ENCODE measurements at places on chromosomes 7 and 10.
A peak's percentile ranks its signal among the peaks of the same experiment; 100 is the strongest.

DNA sequence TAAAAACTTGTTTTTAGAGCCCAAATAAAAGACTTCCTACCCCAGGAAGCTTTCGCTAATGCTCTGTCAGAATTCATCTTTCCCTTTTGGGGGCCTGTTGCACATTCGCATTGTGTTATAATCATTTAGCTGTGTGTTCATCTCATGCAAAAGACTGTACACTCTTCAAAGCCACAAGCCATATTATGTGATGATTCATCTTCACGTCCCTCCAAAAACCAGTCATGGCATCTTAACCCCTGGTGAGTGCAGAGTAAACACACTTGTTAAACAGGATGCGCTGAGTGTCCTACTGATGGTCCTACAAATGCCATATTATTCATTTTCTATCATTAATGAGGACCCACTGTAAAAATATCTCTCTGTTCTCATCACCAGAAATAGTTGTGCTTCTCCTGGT, 235.4 kb downstream of the KIAA1217 start:
- no peak for DNase-seq

DNA sequence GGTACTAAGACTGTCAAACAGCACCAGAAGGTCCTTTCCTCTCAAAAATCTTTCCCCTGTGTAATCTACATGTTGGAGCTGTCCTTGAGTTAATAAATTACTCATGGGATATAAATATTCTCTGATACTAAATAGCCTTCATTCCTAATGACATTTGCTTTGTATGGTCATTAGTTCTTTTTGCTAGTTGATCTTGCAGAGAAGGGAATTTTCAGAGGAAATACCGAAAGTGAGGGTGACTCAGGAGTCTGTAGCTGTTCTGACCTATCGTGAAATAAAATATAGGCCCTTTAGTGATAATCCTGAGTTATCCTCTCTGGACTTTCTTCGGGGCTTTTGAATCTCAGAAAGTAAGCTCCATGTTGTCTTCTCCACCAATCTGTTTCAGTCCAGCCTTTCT, 19.4 kb upstream of the CLDN12 start:
- DNase-seq: no peak

- DNase-seq: no peak
These were observed 736 bp downstream of the MINDY4 start for GRCh38 chr7:30771880-30772425.

- DNase-seq: no peak
These were observed 328.2 kb downstream of the GLRX3 start for GRCh38 chr10:130464426-130464825.

DNA sequence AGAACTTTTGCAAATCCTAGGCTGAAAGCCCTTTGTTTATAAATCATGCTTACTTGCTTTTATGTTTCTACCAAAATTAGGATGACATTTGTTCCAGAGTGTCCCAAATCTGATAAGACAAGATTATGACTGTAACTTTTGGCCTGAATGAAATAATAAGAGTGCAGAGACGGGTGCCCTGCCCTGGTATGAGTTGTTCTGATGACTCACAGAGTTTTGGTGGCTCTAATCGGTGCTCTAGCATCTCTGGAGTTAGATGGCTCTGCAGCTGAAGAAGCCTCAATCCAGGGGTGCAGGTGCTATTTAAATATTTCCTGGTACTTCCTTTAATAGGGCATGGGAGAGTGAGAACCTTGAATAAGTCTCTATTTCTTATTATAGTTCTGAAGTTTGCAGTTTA, 102.2 kb upstream of the ELMO1 start:
- no peak for DNase-seq

DNA sequence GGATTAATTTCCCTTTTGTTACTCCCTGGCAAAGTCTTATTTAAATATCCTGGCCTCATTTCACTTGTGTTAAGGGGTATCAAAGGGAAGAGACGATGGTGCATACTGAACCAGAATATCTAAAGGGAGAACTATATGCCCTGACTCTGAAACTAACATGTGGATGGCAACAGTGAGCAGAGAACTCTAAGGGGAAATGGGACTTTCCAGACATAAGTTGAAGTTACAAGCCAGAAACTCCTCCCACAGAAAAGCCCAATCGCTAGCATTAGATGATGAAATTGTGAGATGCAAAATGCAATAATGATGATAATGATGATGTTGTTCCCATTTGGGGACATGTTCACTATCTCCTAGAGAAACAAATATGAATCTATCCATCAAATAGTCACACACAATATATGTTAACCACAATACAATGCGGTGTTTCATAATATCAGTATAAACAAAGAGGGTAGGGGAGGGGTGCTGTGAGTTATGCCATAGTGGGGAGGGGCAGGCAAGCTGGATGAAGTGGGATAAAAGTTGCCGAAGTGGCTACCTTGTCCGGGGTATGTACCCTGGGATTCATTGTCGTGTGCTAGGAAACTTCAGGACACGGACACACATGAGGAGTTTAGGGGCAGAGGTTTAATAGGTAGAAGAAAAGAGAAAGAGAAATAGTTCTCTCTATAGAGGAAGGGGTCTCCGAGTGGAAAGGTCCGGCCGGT, 37.1 kb downstream of the TMEM229A start:
- no peak for DNase-seq

DNA sequence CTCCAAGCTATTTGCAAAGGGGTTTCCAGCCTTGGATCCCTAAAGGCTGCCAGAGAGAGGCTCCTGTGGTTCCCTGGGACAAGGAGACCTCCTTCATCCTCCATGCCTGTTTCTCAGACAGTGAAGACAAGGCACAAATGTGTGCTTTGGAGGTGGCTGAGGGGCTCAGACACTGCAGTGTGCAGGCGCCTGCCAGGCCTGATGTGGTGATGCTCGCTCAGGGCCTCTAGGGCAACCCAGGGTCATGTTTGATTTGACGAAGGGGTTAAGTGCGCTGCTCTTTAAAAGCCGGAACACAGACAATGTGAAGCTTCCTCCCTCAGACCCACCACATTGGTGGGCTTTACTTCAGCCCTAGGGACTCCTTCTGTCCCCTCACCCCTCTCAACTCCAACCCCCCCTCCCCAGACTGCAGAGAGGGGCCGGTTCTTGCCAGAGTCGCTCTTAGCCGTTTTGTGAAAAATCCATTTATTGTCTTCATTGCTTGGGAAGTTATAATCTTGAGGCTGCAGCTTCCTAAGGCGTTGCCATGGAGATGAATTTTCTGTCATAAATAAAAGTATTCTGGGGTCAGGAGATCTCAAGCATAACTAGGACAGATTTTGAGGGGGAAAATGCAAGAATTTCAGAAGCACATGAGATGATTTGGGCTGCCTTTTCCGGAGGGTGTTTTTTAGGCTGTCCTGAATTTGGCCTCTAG, 35.8 kb downstream of the PDGFA start:
- DNase-seq: no peak

GRCh38 chr10:35184527-35185171, 58.0 kb downstream of the CREM start:
- DNase-seq: no peak

- no peak for DNase-seq
These were observed 864 bp downstream of the PSTK start for GRCh38 chr10:122981066-122981464.

DNA sequence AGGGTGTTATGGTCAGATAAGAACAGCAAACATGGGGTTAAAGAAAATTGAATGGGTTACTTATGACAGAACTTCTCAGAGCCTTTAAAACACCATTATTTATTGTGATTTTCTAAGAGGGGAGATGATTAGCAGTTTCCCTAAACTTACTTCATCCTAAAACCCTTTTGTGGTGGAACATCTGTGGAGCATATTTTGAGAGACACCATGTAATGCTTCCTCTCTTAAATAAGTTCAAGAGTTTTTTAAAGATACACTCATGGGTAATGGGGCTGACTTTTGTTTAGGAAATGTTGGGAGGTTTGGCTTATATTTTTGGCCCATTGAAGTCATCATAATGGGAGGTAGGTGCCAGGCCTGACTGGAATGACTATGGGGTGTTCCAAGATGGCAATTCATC, 8.4 kb upstream of the PDCD4 start:
- DNase-seq: no peak

GRCh38 chr7:105141068-105141467, 127.1 kb downstream of the KMT2E start:
- DNase-seq: no peak

DNA sequence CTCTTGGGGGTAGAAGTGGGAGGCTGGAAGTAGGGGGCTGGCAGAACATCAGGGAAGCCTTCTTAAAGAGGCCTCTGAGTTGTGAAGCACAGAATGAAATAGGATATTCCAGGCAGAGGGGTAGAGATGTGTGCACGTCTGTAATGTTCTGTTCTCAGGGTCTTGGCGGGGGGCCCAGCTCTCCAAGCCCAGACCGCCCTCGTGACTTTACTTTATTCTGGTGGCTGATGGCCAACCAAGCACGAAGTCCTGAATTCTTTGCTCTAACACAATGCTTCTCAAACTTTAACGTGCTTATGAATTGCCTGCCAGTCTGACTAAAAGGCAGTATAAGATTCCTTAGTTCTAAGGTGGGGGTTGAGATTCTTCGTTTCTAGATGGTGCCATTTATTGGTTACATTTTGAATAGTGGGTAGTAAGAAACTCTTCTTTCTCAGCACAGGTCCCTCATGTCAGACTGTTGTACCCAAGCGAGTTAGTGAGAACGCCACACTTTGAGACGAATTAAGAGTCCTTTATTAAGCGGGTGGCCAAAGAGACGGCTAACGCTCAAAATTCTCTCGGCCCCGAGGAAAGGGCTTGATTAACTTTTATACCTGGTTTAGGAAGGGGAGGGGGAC, 8.2 kb downstream of the PRXL2A start:
- DNase-seq: no peak

GRCh38 chr7:48085433-48085791, 3.7 kb upstream of the UPP1 start:
- no peak for DNase-seq

GRCh38 chr10:90096196-90096595, 394.8 kb downstream of the KIF20B start:
- no peak for DNase-seq

DNA sequence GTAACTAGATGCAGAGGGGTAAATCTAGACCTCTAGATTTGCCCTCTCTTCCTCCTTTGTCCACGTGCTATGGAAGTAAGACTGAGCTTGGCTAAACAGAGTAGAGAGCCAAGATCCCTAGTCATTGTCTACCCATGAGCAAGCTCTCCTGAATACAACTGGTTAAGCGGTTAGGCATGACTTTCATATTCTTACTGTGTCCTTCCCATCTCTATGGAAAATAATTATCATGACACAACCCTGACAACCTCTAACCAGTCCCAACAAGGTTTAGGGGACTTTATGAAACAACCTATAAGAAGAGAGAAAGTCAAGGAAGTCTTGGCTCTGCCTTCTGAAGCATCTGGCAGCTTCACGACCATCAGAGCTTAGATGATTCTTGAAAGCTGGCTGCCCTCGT, 7.8 kb upstream of the LAMB4 start:
- no peak for DNase-seq

DNA sequence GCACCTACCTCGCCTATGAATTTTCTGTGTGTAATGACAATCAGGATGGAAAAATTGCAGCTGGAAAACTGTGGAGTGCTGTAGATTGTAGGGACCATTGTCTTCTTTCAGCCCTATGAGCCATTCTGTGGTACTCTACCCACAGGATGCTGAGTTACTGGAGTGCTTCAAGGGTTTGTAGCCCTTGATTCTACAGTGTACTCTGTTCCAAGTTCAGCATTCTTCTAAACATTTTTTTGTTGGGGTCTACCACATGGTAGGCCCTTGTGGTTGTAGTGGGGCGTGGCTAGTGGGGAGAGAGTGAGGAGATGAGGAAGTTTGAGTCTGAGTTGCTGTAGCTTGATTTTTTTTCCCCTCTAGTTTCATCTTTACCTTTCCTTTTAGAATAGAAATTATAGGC, 33.5 kb downstream of the REEP3 start:
- peak; percentile 13 for DNase-seq

DNA sequence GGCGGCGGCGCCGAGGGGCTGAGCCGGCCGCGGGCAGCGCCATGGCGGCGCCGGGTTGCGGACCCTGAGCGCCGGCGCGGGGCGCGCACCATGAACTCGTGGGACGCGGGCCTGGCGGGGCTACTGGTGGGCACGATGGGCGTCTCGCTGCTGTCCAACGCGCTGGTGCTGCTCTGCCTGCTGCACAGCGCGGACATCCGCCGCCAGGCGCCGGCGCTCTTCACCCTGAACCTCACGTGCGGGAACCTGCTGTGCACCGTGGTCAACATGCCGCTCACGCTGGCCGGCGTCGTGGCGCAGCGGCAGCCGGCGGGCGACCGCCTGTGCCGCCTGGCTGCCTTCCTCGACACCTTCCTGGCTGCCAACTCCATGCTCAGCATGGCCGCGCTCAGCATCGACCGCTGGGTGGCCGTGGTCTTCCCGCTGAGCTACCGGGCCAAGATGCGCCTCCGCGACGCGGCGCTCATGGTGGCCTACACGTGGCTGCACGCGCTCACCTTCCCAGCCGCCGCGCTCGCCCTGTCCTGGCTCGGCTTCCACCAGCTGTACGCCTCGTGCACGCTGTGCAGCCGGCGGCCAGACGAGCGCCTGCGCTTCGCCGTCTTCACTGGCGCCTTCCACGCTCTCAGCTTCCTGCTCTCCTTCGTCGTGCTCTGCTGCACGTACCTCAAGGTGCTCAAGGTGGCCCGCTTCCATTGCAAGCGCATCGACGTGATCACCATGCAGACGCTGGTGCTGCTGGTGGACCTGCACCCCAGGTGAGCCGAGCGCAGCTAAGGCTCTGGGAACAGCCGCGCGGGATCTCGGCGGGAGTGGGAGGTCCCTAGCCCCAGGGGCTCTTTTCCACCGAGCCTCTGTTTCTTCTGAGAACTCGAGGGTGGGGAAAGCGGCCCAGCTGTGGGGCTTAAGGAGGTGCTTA, at the start of gene GPR26:
GPR26 (plus strand) TSS at position 38 of the 919 bp plus-strand sequence; CDS start at position 91, 53 bp downstream.
- no peak for DNase-seq

DNA sequence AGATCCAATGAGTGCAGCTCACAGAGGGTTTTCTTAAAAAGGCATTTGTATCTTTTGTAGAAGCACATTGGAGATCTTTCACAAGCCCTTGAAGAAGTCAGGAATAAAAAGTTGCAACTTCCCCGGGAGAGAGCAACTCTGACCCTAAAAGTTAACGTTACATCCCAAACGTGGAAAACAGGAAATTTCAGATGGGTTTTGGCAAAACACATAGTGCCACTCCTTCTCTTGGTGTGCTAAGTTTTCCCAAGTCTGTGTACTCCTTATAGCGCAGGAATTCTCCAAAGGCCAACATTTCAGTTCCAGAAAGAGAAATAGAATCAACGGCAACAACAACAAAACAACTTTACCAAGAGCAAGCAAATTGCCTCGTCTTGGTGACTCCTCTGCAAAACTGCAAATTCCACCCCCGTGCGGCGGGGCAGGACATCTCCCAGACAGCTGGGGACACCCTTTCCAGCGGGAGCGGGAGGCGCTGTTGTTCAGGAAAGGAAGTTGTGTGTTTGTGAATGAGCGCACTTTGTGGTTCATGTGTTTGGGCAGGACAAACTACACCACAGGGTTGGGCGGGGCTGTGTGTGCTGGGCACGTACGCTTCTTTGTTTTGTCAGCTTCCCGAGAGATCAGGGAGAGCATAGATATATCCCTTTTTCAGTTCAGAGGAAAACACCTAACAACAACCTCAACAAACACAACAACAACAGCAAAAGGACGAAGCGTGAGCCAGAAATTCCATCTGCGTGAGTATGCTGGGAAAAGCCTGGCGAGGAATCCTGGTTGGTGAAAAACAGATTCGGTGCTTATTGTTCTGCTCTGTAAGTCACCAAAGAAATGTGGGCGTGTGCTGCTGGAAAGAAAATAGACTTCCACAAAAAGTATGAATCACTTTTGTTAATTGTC, 294.7 kb upstream of the PITRM1 start:
- no peak for DNase-seq

GRCh38 chr10:99870123-99870730, 87.8 kb downstream of the ABCC2 start:
- DNase-seq: no peak

- no peak for DNase-seq
These were observed 4.4 kb upstream of the GLI3 start for GRCh38 chr7:42241424-42241823.

GRCh38 chr7:116574025-116574822, 49.4 kb downstream of the CAV1 start:
- no peak for DNase-seq

All from GM12892 (cell line).